ENCODE measurements at places on chromosomes 1 and 21.

GRCh38 chr1:203215573-203215972, 13.9 kb downstream of the CHIT1 start:
- DNase-seq: no peak

- DNase-seq: no peak
These were observed 80.8 kb upstream of the SLC2A1 start for GRCh38 chr1:43039228-43040055.

GRCh38 chr1:109787845-109788601, 24.3 kb upstream of the EPS8L3 start:
- no peak for DNase-seq

- no peak for DNase-seq
These were observed 110.4 kb downstream of the ACBD6 start for GRCh38 chr1:180392020-180392419.

- no peak for DNase-seq
These were observed 36.2 kb upstream of the F13B start for GRCh38 chr1:197103300-197103699.

DNA sequence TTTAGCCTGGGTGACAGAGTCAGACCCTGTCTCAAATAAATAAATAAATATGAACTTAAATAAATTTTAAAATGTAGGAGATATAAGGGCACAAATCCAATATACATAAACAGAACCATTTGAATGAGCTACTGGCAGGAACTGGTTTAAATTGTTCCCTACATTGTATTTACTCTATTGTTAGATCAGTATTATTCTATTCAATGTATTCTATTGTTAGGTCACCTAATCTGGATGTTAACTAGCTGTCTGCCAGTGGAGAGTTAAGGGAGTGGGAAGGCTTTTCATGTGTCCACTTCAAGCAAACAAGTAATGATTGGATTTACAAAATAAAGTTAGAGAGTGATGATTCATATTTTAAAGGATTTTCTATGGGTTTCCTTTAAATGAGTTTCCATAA, 4.9 kb upstream of the FBXO28 start:
- DNase-seq: no peak

Data from NCI-H524 treated with DMSO at 0.1 percent for 48 hours (cell line).